IMR-90 (cell line): ENCODE measurements at places on chromosomes 16 and 17. TPM values are rescaled to one million over a fixed set of nuclear protein-coding genes. Genes with fewer than 3 reads are reported as not detected.
A peak's percentile ranks its signal among the peaks of the same experiment; 100 is the strongest.

- H3K4me1 ChIP-seq: peaks cover 22% of the 10 kb centered on the region
- no peaks in the 10 kb centered on the region for H3K36me3 ChIP-seq
- DNase-seq: peak; percentile 28
Observed at GRCh38 chr16:57632568-57632967, 4.1 kb downstream of the ADGRG1 start.

CHST4 gene
- polyA plus RNA-seq: 0.04 TPM in 1 of 2 replicates, not detected in the other

GRCh38 chr16:48576927-48577326 is 33.1 kb downstream of the N4BP1 start:
- peaks cover 7% of the 10 kb centered on the region; the same call in 1 of the 2 replicates for H3K4me1 ChIP-seq
- H3K4me3 ChIP-seq: no peak overlapping the region
- no peaks in the 10 kb centered on the region for H3K27me3 ChIP-seq
- no peak overlapping the region for H3K27ac ChIP-seq
- peak; percentile 28 for DNase-seq

- H3K36me3 ChIP-seq: peaks cover 74% of the 10 kb centered on the region
- no peak overlapping the region for H3K4me3 ChIP-seq
- no peak overlapping the region for H3K27ac ChIP-seq
- DNase-seq: no peak
- peaks cover 13% of the 10 kb centered on the region for H3K4me1 ChIP-seq
Observed at GRCh38 chr16:16100631-16101030, 122.7 kb downstream of the ABCC6 start.

DNA sequence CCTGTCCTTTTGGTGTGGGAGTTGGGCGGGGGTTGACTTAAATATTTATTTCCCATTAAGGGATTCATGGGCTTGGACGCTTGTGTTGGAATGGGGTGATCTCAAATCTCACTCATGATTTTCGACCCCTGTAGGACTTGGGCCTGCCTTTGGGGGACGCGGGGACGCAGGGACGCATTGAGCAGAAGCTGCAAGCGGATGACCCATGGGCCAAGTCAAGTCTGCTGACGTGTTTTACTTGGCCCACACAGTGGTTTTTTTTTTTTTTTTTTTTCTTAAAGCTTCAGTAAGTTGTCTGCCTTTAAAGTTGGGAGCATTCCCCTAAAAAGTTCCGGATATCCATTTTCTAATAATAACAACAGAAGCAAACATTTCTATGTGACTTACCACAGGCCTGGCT is 28.9 kb downstream of the CMIP start:
- H3K36me3 ChIP-seq: peaks cover 3% of the 10 kb centered on the region; the same call in 1 of the 2 replicates
- H3K4me1 ChIP-seq: peaks cover 11% of the 10 kb centered on the region
- H3K27me3 ChIP-seq: no peaks in the 10 kb centered on the region
- no peak overlapping the region for H3K27ac ChIP-seq
